Esophagus squamous epithelium (tissue), 5 donors: ENCODE measurements at places on chromosomes 1 and 21. TPM values are rescaled to one million over a fixed set of nuclear protein-coding genes. Genes with fewer than 3 reads are reported as not detected.

DNA sequence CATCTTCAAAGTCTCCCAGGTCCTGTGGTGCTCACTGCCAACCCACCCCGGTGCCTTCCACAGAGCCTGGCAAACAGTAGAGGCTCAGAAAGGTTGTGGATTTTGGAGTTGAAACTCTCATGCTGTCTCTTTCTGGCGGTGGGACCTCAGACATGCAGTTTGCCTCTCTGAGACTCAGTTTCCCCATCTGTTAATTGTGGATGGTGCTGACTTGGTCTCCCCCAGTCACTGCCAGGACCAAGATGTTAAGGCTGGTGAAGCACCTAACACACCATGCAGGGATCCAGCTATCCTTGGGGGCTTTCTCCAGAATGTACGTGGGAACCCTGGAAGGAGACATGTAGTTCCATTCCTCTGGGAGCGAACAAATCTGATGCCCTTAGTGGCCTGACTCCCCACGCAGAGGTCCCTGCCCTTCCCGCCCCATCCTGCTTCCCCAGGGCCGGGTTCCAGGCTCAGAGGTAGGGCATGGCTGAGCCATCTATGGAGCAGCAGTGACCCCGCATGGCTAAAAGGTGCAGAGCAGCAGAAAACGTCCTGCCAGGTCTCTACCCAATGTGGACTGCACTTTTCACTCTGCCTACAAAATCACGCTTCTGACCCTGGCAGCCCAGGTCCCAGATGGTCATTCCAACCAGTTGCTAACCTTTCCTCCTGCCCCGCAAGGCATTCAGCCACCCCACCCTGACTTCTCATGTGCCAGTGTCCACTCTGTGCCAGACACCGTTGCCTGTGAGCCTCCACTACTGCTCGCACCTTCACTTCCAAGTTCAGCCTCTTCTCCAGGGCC lies 9.2 kb upstream of the TTC22 start:
- no peak for DNase-seq

- DNase-seq = no peak
Measured at GRCh38 chr1:239722035-239722434, 335.7 kb downstream of the CHRM3 start.

Gene NCMAP
- total RNA-seq = 0.12 TPM

Gene NUAK2
- 32.0 TPM for total RNA-seq

Gene AMY2A
- not detected for total RNA-seq

Gene TDRD10
- total RNA-seq = not detected

Gene ANXA9
- 3.4 TPM for total RNA-seq

Gene ASPM
- 10.1 TPM for total RNA-seq
